ENCODE measurements at places on chromosomes 3 and 15.

GRCh38 chr3:39189959-39190269 lies 2.5 kb downstream of the XIRP1 start:
- DNase-seq: peak; percentile 72

DNA sequence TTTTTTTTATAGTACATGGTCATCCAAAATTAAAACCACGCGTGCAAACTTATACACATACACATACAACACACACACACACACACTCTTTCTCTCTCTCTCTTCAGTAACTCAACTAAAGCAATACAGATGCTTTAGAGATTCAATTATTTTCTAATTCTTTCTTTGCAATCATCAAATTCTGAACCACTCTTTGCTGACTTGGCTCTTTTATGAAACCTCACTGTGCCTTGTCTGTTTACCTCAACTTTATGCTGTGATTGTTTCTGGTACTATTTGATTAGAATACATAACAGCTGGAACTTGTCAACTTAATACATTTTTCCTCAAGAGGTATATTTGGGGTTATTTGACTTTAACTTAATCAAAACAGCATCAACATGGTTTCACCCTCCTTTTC lies 1309.7 kb downstream of the ROBO2 start:
- no peak for DNase-seq

GRCh38 chr3:124809039-124809438 lies 78.1 kb downstream of the ITGB5 start:
- DNase-seq: no peak

GRCh38 chr15:76169018-76169417 lies 109.2 kb downstream of the TMEM266 start:
- no peak for DNase-seq

- no peak for DNase-seq
Measured at GRCh38 chr15:63090472-63090871, 31.2 kb upstream of the LACTB start.

DNA sequence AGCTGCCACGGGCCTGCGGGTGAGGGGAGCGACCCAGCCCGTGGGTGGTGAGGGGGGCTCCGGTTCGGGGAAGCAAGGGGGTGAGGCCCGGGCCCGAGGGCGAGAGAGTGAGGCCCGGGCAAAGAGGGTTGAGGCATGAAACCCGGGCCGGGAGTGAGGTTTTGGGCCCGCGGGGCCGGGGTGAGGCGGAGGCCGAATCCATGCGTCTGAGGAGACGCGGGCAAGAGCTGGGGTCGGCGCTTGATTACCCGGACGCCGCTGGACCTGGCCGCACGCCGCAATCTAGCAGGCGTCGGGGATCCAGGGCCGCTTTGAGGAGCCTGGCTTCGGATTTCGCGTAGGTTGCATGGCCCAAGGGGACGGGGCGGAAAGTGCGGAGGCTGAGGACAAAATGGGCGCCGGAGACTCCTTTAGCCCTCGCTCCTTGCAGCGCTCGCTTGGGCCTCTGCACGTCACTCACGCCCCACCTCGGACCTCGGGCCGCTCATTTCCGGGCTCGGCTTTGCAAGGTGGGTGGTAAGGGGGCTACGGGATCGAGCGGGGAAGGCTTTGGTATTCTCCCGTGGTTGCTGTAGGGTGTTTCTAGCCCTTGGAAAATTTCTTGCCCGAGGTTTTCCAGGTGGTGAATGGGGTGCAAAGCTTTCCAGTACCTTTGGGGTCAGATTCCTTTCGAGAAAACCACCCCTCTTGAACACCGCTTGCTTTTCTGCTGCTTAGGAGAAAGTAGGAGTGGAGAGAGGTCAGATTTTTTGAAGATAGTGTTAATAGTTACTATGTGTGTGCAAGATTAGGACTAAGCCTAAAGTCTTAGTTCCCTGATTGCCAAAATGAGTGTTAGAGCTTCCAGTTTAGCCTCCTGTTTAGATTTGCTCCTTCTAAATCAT lies 827 bp downstream of the SLC25A36 start:
- peak; percentile 94 for DNase-seq

DNA sequence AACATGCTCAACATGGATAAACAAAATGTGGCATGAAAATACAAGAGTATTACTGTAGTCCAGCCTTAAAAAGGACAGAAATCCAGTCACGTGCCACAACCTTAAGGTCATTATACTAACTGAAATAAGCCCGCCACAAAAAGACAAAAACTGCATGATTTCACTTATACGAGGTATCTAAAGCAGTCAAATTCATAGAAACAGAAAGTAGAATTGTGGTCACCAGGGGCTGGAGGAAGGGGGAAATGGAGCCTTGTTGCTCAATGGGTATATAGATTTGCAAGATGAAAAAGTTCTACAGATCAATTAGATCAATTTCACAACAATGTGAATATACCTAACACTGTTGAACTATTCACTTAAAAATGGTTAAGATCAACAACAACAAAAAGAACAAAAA lies 7.4 kb downstream of the GLB1 start:
- DNase-seq: no peak

DNA sequence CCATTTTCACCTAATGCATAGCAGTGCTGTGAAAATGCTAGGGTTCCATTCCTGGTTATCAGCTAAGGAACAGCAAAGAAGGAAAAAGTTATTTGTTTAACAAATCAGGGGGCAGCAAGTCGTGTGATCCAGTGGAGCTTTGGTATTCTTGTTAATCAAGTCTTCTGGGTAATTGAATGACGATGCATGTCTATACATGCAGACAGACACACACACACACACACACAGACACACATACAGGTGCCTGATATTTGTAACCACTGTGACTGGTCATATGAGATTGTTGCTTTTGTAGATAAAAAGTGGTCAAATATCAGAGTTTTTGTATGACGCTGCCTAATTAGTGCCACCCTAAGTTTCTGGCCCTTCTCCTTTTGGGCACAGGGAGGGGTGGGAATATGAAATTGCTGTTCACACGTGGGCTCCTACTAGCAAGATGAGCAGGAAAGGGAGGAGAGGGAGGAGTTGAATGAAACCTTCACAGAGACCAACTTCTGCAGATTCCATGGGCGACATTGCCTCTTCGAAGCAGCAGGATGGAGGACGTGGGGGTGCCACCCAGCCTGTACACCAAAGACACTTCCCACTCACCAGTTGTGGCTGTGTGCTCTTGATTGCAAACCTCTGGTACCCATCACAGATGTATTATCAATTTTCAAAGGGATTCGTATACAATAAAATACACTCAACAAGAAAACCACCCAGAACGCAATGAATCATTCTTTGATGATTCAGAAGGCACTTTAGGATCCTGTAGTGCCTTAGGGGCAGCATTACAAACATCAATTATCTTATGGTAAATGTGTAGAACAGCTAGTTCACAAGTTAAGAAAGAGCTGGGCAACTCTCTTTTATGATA lies 281.9 kb upstream of the ICE2 start:
- DNase-seq: no peak

DNA sequence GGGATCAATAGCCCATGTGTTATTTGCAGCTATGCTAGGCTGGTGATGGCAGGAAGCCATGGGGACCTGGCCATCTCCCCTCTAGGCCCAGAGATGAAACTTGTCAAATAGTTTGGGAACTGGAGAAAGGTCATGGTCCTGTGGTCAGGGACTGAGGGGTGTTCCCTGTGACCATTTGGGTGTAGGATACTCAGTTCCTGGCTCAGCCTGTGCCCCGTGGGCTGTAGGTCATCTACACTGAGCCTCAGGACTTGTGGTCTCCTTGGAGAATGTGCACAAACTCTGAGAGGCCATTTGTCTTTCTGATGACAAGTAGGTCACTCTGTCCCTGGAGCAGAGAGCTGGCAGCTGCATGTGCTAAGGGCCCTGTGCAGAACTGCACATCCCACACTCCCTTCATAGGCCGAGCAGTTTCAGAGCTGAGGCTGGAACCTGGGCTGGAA lies 17.5 kb downstream of the GASK1A start:
- DNase-seq: no peak

DNA sequence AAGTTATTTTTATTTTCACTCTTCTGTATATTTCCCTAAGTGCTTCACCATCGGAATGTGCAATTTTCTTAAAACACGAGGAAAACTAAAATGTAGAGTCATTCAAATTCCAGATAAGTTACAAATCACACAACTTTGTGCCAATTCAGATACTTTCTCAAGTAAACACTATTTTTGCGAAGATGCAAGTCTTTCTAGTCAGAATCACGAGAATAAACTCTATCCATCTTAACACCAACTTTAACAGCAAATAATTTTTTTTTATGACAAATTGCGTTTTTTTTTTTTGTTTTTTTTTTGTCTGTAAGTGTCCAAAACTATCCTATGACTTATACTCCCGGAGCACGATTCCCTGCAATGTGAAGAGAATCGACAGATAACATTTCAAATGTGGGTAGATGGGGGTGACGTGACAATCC lies 1.3 kb downstream of the STAG1 start:
- DNase-seq: no peak

GRCh38 chr15:45134682-45135604 lies 5.1 kb downstream of the DUOX1 start:
- peak; percentile 67 for DNase-seq

GRCh38 chr15:93036951-93037819 lies 51.8 kb downstream of the RGMA start:
- DNase-seq: peak; percentile 63

All from retina (tissue), 1 donor.